Esophagus muscularis mucosa (tissue), 4 donors: ENCODE measurements at places on chromosomes 6 and 20. TPM values are rescaled to one million over a fixed set of nuclear protein-coding genes. Genes with fewer than 3 reads are reported as not detected.

The GGTLC1 gene
- total RNA-seq = not detected

The C6orf118 gene
- total RNA-seq = not detected

DNA sequence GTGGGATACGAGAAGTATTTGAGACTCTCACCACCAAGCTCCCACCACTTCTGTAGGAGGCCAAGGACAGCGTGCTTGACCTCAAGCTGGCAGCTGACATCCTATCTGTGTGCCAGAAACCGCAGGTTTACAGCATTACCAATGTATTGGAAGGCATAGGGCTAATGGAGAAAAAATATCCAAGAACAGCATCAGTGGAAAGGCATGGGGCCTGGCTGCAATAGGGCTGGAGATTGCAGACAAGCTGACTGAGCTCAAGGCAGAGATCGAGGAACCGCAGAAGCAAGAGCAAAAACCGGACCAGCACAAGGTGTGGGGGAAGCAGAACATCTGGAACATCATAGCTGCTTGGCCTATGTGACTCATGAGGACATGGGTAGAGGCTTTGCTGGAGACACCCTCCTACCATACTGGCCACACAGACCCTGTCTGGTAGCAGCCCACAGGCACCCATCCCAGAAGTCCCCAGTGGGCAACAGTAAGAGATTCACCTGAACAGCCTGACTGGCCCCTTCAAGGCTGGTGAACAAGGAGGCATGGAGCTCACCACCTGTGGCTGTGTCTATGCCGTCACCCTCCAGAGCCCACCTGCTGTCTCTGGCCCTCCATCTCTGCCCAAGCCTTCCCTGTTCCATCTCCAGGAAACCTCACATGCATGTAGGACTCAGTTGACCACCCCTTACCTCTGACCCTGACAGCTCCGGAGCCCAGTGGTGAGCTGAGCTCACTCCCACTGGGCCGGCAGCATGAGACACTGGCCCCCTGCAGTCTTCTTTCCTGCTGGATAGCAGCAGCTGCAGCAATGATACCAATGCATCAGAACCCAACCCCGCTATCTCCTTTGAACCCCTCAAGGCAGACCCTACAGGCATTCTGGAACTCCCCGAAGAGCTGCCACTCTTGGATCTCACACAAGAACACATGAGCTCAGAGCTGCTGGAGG, 171.1 kb downstream of the KIF6 start:
- DNase-seq = no peak

DNA sequence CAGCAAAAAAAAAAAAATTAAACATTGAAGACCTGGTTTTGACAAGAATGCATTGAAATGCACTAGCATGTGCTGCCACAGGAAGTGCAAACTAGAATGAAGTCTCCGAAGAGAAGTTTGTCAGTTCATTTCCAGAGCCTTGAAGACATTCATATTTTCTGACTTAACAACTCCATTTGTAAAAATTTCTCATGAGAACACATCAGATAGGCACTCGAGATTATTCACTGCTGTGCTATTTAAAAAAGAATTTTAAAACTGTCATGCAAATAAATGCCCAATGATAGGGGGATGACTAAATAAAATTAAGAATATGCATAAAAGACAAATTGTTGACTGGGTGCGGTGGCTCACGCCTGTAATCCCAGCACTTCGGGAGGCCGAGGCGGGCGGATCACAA, 394.6 kb upstream of the JARID2 start:
- no peak for DNase-seq

GRCh38 chr6:16400248-16400760, 161.9 kb downstream of the GMPR start:
- DNase-seq = no peak
